ENCODE measurements at places on chromosomes 12 and 14. TPM values are rescaled to one million over a fixed set of nuclear protein-coding genes. Genes with fewer than 3 reads are reported as not detected.

- no peak for DNase-seq
Measured at GRCh38 chr12:45601888-45602287, 127.6 kb upstream of the ARID2 start.

PTHLH gene
- total RNA-seq = not detected

DNA sequence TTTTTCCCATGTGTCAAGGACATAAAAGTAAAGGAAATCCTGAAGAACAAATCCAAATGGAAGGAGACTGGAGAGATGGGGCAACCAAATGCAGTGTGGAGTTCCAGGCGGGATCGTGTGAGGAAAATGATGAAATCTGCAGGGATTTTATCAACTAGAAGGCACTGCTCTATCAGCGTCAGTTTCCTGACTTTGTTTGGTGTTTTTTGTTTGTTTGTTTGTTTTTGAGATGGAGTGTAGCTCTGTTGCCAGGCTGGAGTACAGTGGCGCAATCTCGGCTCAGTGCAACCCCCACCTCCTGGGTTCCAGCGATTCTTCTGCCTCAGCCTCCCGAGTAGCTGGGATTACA, 43.3 kb upstream of the GPR132 start:
- DNase-seq = no peak

GRCh38 chr14:68610251-68610793, 182.5 kb downstream of the ZFP36L1 start:
- no peak for DNase-seq

DNA sequence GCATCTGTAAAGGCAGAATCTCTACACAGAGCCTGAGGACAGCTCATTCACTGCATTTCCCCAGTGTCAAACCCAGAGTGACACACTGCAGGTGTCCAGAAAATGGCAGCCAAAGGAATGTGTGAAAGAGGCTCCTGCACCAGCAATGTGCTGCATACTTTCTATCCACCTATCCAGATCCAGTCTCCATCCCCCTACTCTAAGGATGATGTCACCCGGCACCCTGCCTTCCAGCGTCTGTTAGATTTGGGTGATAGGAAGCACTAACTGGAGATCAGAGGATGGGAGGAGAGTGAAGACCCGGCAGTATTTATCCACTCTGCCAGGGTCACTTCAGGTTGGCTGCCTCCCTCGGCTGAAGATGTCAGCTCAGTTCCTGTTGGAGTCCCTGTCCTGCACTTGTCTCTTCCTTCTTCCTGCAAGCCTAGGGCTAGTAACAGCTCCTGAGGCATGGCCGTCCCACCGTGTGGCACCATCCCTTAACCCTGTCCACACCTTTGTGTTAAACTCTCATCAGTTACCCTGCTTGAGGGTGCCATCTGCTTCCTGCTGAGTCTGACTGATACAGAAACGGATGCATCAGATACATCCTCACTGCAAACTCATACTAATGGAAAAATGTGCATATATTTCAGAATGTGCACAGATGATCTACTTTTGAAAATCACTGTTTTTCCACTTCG, 13.0 kb upstream of the GPR68 start:
- DNase-seq = no peak

- DNase-seq = no peak
Measured at GRCh38 chr14:65387628-65388027, 24.9 kb upstream of the FUT8 start.

DNA sequence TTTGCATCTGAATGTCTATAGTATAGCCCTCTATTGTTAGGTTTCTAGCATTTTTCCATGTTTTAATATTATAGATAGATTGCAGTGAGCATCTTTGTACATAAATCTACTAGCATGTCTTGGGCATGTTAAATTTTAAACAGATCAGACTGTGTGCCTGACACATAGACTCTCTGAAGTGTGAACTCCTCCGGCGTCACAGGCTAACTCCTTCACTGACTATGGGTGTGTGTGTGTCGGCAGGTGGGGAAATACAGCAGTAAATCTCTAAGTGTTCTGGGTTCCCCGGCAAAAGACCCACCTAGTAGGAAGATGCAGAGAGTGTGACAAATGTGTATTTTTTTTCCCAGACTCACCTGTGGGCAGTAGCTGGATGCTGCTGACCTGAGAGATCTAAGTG, 2.3 kb downstream of the VWF start:
- DNase-seq = no peak

TSHR gene
- 1.3 TPM for total RNA-seq
